BE2C (cell line): ENCODE measurements at places on chromosomes 12 and 14.

DNA sequence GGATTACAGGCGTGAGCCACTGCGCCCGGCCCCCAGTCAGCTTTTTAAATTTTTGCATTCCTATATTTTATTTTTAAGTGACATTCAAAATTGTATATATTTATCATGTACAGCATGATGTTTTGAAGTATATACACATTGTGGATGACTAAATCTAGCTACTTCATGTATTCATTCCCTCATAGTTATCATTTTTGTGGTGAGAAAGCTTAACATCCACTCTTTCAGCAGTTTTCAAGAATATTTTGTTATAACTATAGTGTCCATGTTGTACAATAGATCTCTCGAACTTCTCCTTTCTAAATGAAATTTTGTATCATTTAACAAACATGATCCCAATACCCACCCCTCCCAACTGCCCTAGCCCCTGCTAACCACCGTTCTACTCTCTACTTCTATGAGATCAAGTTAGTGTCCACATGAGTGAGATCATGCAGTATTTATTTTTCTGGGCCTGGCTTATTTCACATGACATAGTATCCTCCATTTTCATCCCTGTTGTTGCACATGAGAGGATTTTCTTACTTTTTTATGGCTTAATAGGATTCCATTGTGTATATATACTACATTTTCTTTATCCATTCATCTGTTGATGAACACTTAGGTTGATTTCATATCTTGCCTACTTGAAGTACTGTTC is 8.8 kb upstream of the HEBP1 start:
- DNase-seq: no peak

- no peak for DNase-seq
Observed at GRCh38 chr12:68245180-68246021, 8.0 kb downstream of the IL22 start.

- DNase-seq: peak; percentile 98
Observed at GRCh38 chr12:122064025-122064777, 14.4 kb upstream of the MLXIP start.

GRCh38 chr12:14390870-14391530 is 25.5 kb downstream of the ATF7IP start:
- DNase-seq: no peak

DNA sequence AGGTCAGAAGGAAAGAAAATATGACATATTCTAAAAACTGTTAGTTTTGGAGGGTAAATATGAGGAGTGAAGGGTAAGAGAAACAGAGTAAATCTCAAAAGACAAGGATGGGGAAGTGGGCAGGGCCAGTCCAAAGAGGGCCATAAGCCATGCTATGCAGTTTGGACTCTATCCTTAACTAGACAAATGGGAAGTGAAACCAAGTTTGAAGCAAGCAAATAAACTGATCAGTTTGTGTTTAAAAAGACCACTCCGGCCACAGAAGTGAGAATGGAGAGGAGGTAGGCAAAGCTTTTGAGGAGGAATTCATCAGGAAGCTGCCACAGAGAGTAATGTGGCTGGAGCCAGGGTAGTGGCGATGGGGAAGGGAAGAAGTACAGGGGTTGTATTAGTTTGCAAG is 37.5 kb upstream of the DAAM1 start:
- no peak for DNase-seq

DNA sequence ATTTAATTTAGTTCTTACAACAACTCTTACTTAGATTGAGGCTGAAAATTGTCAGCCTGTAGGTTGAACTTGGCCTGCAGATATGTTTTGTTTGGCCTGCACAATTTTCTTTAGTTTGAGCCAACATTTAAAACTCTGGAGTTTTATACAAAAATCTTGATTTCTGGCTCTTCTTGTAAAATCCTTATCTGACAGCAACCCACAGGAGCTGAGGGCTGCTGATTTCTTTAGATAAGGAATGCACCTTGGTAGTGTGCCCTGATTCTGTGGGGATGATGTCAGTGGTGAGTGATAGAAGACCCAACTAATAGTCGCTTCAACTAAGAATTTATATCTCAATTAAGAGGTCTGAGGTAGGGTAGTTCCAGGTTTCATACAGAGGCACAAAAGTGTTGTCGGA is 49.5 kb downstream of the SOCS2 start:
- no peak for DNase-seq

DNA sequence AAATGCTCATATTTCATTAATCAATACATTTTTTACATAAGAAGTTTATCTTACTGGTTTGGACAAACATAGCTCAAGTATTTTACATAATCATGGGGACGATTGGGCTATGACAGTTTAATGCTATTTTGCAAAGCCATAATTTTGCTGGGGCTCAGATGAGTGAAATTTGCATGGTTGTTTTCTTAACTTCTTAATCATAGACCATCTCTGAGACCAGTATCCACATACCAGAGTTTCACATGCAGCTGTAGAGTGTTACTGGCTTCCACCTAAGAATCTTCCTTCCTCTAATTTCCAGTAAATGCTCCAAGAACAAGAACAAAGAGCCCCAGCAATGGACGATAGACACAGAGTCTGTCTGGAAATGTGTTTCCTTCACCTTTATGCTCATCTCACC is 303.0 kb upstream of the TMEM132C start:
- DNase-seq: no peak

- no peak for DNase-seq
Observed at GRCh38 chr14:60482743-60483142, 3.1 kb downstream of the C14orf39 start.

- no peak for DNase-seq
Observed at GRCh38 chr12:76588881-76589565, 29.5 kb upstream of the OSBPL8 start.

DNA sequence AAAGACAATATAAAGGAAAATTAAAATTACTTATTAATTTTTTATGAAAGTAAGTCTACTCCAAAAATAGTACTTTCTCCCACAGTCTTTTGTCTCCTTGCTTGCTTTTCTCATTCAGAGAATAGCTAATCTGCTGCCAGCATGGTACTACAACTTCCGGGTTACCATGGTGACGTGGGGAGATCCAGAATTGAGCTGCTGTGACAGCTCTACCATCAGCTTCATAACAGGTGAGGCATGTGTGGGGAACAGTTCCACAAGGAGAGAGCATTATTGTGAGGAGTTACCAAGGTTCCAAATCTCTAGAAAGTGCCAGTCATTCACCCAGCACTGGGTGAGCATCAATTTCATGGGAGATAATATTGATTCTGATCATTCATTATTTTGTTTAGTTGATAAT is 197.8 kb downstream of the PTPRO start:
- DNase-seq: peak; percentile 29

GRCh38 chr12:91370086-91370868 is 187.7 kb upstream of the DCN start:
- DNase-seq: no peak

- no peak for DNase-seq
Observed at GRCh38 chr12:54954801-54955200, 29.8 kb downstream of the TESPA1 start.

DNA sequence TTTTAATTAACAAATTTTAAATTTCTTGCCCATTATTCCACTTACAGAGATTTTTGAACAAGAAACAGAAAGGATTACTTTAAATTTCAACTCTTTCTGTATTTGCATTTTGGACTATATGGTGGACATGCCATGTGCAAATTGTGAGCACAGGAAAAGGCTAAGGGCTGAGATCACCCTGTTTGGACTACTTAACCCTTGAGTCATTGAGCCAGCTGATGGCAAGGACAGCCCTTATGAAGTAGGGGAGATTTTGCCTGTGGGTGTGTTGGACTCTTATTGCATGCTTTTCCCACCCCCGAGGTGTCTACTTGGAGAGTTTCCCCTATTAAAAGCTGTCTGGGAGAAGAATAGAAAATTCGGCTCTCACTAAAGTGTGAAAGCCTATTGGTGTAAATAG is 17.2 kb downstream of the DERA start:
- no peak for DNase-seq

DNA sequence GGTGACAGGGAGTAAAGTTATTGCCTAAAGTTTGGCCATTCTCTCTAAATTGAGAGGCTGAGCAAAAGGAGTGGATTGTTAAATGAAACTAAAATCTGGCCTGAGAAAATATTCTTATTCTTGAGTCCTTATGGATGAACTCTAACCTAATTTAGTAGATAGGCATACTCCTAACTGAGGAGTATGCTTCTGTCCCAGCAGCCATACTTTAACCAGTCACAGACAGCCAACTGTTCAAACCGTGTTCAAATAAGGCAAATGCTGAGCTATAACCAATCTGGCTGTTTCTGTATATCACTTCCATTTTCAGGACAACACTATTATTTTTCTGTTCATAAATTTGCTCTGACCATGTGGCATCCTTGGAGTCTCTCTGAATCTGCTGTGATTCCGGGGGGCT is 75.9 kb upstream of the RERGL start:
- DNase-seq: no peak

DNA sequence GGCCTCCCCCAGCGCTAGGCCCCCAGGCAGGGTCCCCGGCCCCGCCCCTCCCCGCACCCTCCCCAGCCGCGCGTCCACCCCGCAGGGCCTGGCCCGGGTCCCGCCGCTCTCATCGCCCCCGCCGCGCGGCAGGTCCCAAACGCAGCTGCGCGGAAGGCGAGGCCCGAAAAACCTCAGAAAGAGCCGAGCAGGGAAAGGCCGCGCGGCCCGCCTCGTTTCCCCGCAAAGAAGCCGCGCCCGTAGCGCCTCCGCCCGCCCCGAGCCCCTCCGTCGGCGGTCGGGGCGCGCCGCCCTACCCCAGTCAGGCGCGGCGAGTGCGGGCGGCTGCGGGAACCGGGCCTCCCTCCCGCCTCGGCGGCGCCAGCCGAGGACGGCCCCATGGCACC is 324 bp downstream of the POLE start:
- no peak for DNase-seq
